ENCODE measurements at places on chromosomes 12 and 14.

- no peak for DNase-seq
These were observed at the start of gene TCL1A for GRCh38 chr14:95713596-95714371. TSS of gene TCL1A (minus strand) at chr14:95714125. CDS start at chr14:95714066, 59 bp downstream.

DNA sequence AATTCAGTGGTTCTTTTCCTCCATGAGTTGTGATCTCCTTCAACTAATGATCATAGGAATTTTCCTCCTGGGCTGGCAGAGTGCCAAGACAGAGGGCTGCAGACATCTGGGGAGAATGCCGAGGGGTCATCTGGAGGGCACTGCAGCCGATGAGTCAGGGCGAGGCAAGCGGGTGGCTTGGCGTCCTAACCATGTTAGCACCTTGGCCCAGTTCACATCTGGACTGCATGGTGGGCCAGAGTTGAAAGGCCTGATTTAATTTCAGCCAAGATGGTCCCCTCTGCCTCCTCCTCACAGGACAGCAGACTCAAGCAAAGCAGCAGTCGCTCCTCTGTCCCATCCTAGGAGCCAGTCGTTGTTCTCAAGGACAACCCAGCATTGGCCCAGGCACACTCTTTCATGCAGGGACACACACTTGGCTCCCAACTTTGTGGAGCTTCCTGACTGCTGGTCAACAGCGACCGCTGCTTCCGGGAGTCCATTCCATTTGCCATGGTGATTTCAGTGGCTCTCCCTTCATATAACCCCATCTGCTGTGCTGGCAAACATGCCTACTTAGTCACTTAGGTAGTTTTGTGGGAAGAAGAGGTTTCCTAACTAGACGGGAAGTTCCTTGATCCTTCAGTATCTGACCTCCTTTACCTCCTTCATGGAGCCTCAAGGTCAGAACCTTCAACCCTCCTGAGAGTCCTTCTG, 161.8 kb downstream of the TTC8 start:
- DNase-seq: peak; percentile 22

DNA sequence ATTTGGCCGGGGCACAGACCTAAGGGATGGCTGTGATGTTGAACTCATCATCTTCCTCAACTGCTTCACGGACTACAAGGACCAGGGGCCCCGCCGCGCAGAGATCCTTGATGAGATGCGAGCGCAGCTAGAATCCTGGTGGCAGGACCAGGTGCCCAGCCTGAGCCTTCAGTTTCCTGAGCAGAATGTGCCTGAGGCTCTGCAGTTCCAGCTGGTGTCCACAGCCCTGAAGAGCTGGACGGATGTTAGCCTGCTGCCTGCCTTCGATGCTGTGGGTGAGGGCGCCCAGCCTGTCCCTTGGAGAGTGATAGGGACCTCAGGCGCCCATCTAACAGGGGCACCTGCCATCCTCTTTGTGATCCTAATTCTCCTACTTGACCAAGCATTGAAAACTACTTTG, 12.4 kb downstream of the OAS3 start:
- DNase-seq: no peak

GRCh38 chr12:113245695-113246477, 24.6 kb downstream of the TPCN1 start:
- no peak for DNase-seq

Measured in HTR-8/SVneo (cell line).